Aorta (tissue), 5 donors: ENCODE measurements at places on chromosomes 4 and X. TPM values are rescaled to one million over a fixed set of nuclear protein-coding genes. Genes with fewer than 3 reads are reported as not detected.

DNA sequence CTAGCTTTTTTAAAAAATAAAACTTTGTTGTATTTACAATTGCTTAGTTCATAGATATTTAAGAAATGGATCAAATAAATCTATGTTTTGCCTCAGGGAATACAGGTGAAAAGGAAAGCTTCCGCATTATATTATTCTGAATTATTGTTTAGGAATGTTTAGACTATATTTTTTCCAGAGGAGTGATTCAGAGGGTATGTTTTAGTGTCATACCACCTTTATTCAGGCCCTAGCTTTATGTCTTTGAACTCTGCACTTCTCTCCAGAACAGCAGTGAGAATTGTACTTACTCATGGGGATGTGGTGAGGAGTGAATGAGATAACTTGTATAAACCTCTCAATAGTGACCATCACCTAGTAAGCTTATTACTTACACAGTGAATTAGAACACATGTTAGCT lies 14.0 kb downstream of the SLIT2 start:
- H3K4me1 ChIP-seq, result peaks cover 2% of the 10 kb centered on the region
- H3K27me3 ChIP-seq, result no peaks in the 10 kb centered on the region
- H3K4me3 ChIP-seq, result no peak overlapping the region
- no peak overlapping the region for H3K27ac ChIP-seq

GRCh38 chr4:101279377-101279871 lies 67.9 kb downstream of the PPP3CA start:
- no peaks in the 10 kb centered on the region for H3K36me3 ChIP-seq
- no peak overlapping the region for H3K27ac ChIP-seq
- H3K27me3 ChIP-seq, result no peaks in the 10 kb centered on the region
- no peak overlapping the region for H3K4me3 ChIP-seq
- peak; percentile 62 for DNase-seq

The PABPC1L2B gene
- total RNA-seq, result not detected

- DNase-seq, result peak; percentile 85
- H3K4me1 ChIP-seq, result no peaks in the 10 kb centered on the region
- no peaks in the 10 kb centered on the region for H3K27me3 ChIP-seq
- H3K4me3 ChIP-seq, result peak overlapping the region; percentile 38
Observed at GRCh38 chrX:40154853-40155588, 57.3 kb upstream of the BCOR start.

The STOX2 gene
- 10.9 TPM for total RNA-seq

GRCh38 chr4:6687947-6688878 lies 5.5 kb upstream of the S100P start:
- DNase-seq, result no peak
- no peaks in the 10 kb centered on the region for H3K4me1 ChIP-seq
- no peak overlapping the region for H3K27ac ChIP-seq
- no peak overlapping the region for H3K4me3 ChIP-seq

DNA sequence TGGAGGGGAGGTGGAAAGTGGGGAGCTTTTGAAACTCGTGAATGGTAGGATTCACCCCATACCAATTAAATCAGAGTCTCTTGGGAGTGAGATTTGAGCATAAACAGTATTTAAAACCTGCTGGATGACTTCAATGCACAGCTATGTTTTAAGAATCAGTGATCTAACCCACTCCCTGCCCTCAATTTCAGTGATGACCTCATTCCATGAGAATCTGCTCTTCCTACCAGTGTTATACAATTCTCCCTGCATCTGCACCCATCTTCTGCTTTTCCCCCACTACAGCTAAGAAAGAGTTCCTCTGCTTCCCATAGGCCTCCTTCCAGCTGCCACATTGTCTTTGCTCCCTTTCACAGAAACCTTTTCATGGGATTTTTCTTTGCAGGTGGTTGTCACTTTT lies 18.3 kb upstream of the H2AZ1 start:
- no peaks in the 10 kb centered on the region for H3K36me3 ChIP-seq
- H3K27me3 ChIP-seq, result no peaks in the 10 kb centered on the region
- no peak overlapping the region for H3K4me3 ChIP-seq
- no peak overlapping the region for H3K27ac ChIP-seq
- DNase-seq, result no peak

The CORIN gene
- 0.52 TPM for total RNA-seq

The VCX2 gene
- not detected for total RNA-seq

DNA sequence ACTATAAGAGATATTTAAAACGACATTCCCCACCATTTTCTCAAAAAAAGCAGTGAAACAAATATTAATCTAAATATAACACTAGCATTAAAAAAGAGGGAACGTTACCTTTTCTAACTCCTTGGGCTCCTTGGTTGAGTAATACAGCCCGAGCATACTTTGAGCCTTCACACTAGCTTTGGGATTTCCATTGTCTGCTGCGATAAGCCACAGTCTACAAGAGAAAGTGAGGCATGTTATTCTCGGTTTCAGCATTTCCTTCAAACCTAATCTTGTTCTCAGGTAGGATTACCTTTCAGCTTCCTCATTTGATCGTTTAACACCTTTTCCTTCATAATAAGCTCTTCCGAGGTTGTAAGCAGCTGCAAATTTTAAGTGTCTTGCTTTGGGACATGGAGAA lies 21.7 kb downstream of the LRP2BP start:
- peaks cover 10% of the 10 kb centered on the region for H3K36me3 ChIP-seq
- H3K27me3 ChIP-seq, result no peaks in the 10 kb centered on the region
- H3K4me3 ChIP-seq, result no peak overlapping the region
- no peak for DNase-seq
- no peaks in the 10 kb centered on the region for H3K4me1 ChIP-seq

The MRFAP1L1 gene
- total RNA-seq, result 43.6 TPM

GRCh38 chr4:184475498-184475897 lies 1.1 kb upstream of the IRF2 start:
- H3K27me3 ChIP-seq, result no peaks in the 10 kb centered on the region
- H3K4me3 ChIP-seq, result peak overlapping the region; percentile 70

GRCh38 chrX:103823591-103823990 lies 8.5 kb downstream of the RAB9B start:
- no peaks in the 10 kb centered on the region for H3K4me1 ChIP-seq
- H3K27me3 ChIP-seq, result no peaks in the 10 kb centered on the region
- DNase-seq, result no peak

- no peak overlapping the region for H3K27ac ChIP-seq
- H3K36me3 ChIP-seq, result no peaks in the 10 kb centered on the region
- H3K4me3 ChIP-seq, result no peak overlapping the region
- DNase-seq, result no peak
Observed at GRCh38 chr4:108175966-108176365, 7.2 kb upstream of the LEF1 start.

GRCh38 chr4:23500894-23501449 lies 388.9 kb downstream of the PPARGC1A start:
- H3K4me1 ChIP-seq, result peaks cover 2% of the 10 kb centered on the region
- no peaks in the 10 kb centered on the region for H3K27me3 ChIP-seq
- no peak overlapping the region for H3K4me3 ChIP-seq
- no peak overlapping the region for H3K27ac ChIP-seq
- no peaks in the 10 kb centered on the region for H3K36me3 ChIP-seq
- no peak for DNase-seq

The PPEF2 gene
- 0.36 TPM for total RNA-seq

GRCh38 chr4:2809610-2810180 lies 16.8 kb downstream of the SH3BP2 start:
- DNase-seq, result no peak
- no peaks in the 10 kb centered on the region for H3K36me3 ChIP-seq
- no peaks in the 10 kb centered on the region for H3K4me1 ChIP-seq
- H3K27me3 ChIP-seq, result no peaks in the 10 kb centered on the region
- H3K4me3 ChIP-seq, result no peak overlapping the region

The TMEM31 gene
- not detected for total RNA-seq

DNA sequence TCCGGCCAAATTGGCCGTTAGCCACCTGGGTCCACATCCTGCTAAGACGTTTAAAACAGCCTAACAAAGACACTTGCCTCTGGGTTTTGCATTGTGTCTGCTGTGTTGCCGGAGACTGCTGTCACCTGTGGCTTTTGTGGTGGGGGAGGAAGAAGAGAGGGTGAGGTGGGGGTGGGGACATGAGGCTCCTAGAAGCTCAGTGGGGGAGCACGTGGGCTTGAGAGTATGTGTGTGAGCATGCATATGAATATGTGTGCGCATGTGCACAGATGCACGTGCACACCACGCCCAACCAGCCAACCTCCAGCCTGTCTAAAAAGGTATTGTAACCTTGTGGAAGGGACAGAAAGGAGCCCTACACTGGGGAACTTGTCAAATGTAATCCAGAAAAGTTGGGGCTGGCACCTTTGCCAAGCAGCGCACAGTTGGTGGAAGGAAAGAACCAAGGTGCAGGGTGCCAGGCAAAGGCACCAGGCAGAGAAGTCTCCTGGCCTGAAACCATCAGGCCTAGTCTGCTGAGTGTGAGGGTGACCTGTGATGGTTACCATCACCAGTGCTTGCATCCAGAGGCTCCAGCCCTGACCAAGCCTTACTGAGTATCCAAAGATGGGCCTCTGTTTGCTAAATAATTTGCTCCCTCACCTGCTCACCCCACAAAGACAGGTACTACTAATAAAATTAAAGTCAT lies 10.1 kb upstream of the SASH3 start:
- no peaks in the 10 kb centered on the region for H3K27me3 ChIP-seq
- no peak overlapping the region for H3K4me3 ChIP-seq
- H3K36me3 ChIP-seq, result no peaks in the 10 kb centered on the region
- DNase-seq, result no peak

The FNIP2 gene
- 71.0 TPM for total RNA-seq

The SASH3 gene
- total RNA-seq, result 12.7 TPM

The PGM2 gene
- total RNA-seq, result 23.7 TPM

DNA sequence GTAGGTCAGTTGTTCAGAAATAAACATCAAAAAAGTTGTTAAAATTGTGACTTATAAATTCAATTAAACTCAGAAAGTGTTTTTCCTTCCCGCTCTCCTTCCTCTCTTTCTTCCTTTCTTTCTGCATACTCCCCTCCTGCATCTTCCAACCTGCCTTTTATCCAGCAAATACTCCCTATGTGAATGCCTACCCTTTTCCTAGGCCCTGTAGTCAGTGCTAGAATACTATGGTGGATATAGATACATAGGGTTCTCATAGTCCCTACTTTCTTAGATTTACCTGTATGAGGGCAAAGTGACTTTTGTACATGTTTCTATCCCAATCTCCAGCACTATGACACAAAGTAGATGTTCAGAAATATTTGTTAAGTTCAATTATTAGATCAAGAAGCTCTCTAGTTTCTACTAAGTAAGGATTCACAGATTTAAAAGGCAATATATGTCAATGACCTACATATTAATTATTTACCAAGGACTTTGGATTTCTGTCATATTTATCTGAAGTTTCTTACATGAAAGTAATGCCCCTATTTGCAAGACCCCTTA lies 732 bp downstream of the SULT1E1 start:
- no peaks in the 10 kb centered on the region for H3K4me1 ChIP-seq
- no peak for DNase-seq
- H3K27me3 ChIP-seq, result no peaks in the 10 kb centered on the region
- no peaks in the 10 kb centered on the region for H3K36me3 ChIP-seq
- no peak overlapping the region for H3K4me3 ChIP-seq

DNA sequence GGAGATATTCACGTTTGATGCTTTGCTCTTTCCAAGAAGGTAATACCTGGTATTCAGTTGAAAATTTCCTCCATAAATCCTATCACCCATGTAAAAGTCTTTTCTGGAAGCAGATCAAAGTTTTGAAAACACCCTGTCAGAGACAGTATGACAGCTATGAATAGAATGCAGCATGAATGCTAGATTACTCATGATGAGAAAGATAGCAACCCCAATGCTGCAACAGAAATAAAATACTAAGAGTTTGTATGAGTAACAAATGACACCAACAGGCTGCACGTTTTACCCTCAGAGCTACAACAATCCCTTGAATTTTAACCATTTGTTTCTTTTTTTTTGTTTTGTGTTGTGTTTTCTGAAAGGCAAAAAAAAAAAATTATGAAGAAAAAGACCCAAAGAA lies 108.6 kb downstream of the ARHGAP6 start:
- no peak overlapping the region for H3K4me3 ChIP-seq
- no peak overlapping the region for H3K27ac ChIP-seq
- DNase-seq, result no peak
- no peaks in the 10 kb centered on the region for H3K27me3 ChIP-seq
- H3K4me1 ChIP-seq, result no peaks in the 10 kb centered on the region

- DNase-seq, result no peak
- no peak overlapping the region for H3K4me3 ChIP-seq
- no peak overlapping the region for H3K27ac ChIP-seq
- peaks cover 2% of the 10 kb centered on the region for H3K4me1 ChIP-seq
Observed at GRCh38 chrX:98338544-98338943, 1454.8 kb downstream of the RPA4 start.

DNA sequence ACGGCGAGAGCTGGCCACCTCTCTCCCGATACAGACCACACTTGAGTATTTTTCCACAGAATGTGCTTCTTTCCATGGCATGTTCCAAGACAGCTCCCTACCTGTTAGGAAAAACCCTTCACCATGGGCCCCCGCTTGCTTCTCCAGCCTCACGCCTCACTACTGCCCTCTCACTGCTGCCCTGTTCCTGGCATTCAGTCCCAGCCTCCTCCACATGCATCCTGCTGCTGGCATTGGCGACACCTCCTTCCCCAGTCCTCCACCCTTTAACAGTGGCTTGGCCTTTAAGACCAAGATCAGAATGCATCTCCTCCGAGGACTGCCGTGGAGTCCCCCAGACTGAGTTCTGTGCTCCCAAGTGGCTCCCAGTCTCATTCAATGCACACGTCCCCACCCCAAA lies 10.7 kb downstream of the PNMA6F start:
- H3K27ac ChIP-seq, result no peak overlapping the region
- no peaks in the 10 kb centered on the region for H3K4me1 ChIP-seq
- no peaks in the 10 kb centered on the region for H3K36me3 ChIP-seq
- H3K27me3 ChIP-seq, result no peaks in the 10 kb centered on the region
- no peak overlapping the region for H3K4me3 ChIP-seq

DNA sequence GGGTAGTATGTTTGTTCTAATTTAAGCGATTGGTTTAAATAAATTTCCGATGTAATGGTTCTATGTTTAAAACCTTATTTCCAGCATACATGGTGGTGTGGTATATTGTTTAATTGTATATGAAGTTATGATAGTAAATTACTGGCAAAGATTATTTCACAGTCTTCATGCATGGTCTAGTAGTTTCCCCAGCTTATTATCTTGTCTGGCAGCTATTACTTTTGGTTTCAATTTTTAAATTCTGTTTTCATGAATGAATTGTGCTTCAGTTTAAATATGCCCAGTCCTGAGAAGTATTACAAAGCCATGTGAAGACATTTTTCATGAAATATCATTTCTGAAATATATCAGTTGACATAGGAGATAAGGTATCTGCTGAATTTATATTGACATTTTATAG lies 6.3 kb downstream of the ALG13 start:
- H3K36me3 ChIP-seq, result no peaks in the 10 kb centered on the region
- H3K27me3 ChIP-seq, result no peaks in the 10 kb centered on the region
- H3K27ac ChIP-seq, result no peak overlapping the region
- no peak for DNase-seq
- no peak overlapping the region for H3K4me3 ChIP-seq

- no peak overlapping the region for H3K4me3 ChIP-seq
- no peak overlapping the region for H3K27ac ChIP-seq
- H3K36me3 ChIP-seq, result no peaks in the 10 kb centered on the region
- H3K27me3 ChIP-seq, result no peaks in the 10 kb centered on the region
- no peak for DNase-seq
Observed at GRCh38 chr4:169338241-169338640, 67.5 kb upstream of the SH3RF1 start.

GRCh38 chr4:7518871-7519637 lies 84.3 kb upstream of the PSAPL1 start:
- no peaks in the 10 kb centered on the region for H3K36me3 ChIP-seq
- DNase-seq, result no peak
- no peak overlapping the region for H3K4me3 ChIP-seq
- H3K27ac ChIP-seq, result no peak overlapping the region
